ENCODE measurements at places on chromosomes 3 and 15.

GRCh38 chr3:40989141-40990061, 209.9 kb upstream of the CTNNB1 start:
- DNase-seq: no peak

DNA sequence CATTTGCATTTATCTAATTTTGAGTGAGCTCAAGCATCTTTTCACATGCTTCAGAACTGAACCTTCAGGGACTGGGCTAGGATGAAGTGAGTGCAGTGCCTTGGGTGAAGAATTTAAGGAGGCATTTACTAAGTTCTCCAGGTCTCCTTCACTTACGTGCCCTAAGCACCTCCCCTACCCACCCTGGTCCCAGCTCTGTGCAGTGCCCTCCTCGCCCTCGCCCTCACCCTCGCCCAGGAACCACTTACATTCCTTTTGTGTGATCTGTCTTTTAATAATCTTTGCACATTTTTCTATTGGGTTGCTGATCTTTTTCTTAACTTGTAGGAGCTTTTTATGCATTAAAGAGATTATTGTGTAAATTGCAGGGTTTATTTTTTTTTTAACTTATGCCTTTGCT, 322.6 kb downstream of the THSD4 start:
- no peak for DNase-seq

DNA sequence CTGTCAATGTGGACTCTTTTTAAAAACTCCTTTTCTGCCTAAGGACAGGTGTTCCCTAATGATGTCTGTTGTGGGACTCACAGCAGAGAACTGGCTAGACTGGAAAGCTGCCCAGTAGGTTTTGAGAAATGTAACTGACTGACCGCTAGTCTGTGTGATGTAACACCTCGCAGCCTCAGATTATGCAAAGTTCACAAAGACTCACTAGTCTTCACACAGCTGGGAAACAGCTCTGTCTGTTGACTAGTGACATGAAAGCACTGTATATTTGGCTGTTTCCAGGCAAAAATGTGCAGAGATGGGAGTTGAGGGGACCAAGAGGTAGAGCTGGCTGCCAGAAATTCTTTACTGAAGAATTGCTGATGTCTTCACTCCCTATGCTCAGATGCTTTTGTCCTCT, 10.3 kb downstream of the PDZRN3 start:
- no peak for DNase-seq

DNA sequence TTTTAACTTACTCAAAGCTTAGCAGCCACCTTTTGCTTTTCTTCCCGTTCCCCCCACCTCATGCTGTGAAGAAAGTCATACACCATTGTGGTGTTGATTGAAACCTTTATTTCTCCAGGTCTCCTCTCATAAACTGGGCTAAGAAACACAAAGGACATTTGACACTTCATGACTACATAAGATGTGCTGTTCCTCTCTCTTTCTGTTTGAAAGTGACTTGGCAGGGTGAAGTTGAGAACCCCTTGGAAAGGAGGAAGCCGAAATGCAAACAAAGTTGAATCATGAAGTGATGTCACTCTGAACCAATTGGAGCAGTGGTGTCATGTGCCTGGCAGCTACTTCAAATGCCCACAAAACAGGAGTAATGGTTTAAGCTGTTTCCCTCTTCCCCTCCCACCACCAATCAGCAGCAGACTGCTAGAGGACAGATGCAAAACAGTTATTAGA, 174.7 kb downstream of the IGF1R start:
- no peak for DNase-seq

GRCh38 chr3:134325706-134326105, 48.5 kb downstream of the AMOTL2 start:
- no peak for DNase-seq

GRCh38 chr3:108346301-108347227, 50.2 kb downstream of the HHLA2 start:
- no peak for DNase-seq

- no peak for DNase-seq
These were observed 3.6 kb downstream of the PRRT3 start for GRCh38 chr3:9948586-9948985.

DNA sequence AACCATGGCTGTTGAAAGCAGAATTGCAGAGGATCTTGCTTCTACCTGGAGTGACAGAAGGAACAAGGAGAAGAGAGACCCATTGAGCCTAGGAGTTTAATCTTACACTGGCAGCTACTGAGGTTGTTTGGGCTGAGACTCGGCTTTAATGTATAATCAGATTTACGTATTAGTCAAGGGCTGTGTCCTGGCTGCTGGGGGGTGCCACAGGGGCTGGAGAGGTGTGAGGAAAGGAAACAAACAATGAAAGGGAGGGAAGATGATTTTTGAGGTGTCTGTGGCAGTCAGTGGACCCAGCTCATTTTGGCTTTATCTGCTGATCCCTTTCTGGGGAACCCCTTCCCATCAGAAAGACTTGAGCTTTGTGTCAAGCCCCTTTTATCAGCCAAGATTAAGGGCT, 95.7 kb downstream of the PRICKLE2 start:
- DNase-seq: no peak

GRCh38 chr3:76044601-76045600, 259.6 kb upstream of the ZNF717 start:
- peak; percentile 18 for DNase-seq

DNA sequence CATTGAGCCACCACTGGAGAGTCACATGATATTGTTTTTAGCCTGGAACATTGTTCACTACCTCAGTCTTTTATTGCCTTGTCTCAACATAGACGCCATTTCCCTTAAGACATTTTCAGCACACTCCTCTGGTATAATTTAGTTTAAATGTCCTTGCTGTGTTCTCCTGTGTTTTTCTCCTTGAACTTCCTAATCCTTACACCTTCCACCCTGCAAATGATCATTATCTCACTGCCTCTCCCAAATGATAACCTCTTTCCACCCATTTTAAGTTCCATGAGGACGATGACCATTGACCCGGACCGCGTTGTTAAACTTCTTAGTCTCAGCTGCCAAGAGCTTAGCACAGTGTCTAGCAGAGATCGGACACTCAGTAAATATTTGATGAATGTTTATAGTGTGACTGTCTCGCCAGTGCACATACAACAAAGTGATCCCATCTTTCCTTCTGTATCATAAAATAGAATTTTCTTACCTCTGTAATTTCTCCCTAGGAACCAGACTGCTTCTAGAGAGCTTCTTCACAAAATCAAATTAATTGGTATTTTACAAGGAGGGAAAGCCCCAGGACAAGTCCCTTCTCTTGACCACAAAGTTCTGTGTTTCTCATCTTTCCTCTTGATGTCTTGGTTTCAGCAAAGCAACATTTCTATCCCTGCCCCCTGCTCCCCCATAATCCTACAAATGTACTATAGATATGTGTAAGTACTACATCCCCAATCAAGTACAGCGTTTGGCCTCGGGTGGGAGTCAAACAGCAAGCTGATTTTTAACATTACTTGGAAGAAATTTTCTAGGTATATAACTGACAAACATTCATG, 429.6 kb downstream of the LPP start:
- peak; percentile 41 for DNase-seq

- DNase-seq: no peak
These were observed 40.1 kb downstream of the EAF1 start for GRCh38 chr3:15467227-15468181.
